NCI-H187 (cell line): ENCODE measurements at places on chromosomes 2 and 18.

GRCh38 chr2:54115284-54116137, at the start of gene ACYP2:
Gene ACYP2 (plus strand): TSS chr2:54115615.
- peak; percentile 92 for DNase-seq

- no peak for DNase-seq
These were observed 41.1 kb upstream of the DLX2 start for GRCh38 chr2:172143817-172144216.

DNA sequence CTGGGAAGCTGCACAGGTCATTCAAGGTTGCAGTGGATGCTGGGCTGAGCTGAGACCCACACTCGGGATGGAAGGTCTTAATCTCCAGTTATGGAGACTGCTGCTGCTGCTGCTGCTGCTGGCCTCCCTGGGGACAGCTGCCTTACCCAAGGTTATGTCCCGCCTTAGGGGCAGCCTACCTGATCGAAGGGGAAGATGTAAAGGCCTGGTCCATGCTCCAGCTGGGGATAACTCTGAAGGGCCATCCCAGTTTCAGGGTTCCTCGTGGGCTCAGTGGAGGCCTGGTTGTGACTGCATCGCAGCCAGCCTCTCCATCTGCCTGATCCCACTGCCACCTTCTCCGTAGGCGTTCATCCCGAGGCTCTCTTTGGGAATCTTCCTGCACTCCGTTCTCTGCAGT, 33.0 kb downstream of the RHOB start:
- no peak for DNase-seq

DNA sequence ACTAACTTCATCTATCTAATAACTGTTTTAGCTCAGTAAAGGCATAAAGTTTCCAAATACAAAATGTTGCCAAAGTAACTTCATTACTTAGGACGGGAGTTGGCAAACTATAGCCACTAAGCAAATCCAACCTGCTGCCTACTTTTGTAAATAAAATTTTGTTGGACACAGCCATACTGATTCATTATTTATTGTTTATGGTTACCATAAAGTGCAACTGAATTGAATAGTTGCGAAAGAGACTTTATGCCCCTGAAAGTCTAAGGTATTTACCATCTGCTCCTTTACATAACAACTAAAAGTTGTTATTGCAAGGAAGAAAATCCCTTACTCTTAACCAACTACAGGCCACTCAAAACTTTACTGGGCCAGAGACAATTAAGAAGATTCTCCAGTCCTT, 256.7 kb upstream of the RBBP8 start:
- no peak for DNase-seq

DNA sequence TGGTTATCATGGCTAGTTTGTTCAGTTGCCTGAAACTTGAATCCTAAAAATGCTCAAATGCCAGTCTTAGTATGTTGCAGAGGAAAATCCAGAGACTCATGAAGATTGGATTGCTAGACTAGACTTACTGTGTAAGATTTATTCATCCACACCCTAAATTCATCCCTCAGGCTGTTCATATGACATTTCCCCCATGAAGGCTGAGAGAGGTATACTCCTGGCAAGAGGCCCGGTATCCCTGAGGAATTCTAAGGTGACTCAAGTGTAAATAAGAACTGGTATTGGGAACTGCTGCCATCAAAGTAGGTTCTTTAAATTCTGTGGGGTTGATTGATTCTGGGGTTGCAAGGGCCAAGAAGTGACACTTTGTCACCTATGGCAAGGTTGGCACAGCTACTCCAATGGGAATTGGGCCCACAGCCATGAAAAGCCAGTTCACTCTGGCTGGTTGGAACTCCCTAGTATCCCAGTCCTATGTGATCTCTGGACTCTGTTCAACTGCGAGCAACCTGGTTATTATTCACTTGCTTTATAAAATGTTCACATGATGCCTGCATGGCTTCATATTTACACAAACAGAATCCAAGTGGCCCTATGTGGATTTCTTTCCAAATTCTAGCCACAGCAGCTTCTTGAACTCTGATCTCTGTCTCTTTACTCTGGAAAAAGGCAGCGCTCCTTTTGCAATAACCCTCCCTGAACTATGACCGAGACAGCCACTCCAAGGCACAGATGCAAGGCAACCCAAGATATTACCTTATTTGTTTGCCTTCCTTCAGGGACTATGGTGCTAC, 429.1 kb downstream of the CBLN2 start:
- DNase-seq: no peak

- no peak for DNase-seq
These were observed 66.2 kb downstream of the HS6ST1 start for GRCh38 chr2:128252501-128252900.

GRCh38 chr2:206856513-206856912, 82.8 kb upstream of the CPO start:
- no peak for DNase-seq

- no peak for DNase-seq
These were observed 58.7 kb upstream of the ZNF397 start for GRCh38 chr18:35182151-35182550.

GRCh38 chr2:120371969-120372625, 26.2 kb downstream of the INHBB start:
- no peak for DNase-seq

DNA sequence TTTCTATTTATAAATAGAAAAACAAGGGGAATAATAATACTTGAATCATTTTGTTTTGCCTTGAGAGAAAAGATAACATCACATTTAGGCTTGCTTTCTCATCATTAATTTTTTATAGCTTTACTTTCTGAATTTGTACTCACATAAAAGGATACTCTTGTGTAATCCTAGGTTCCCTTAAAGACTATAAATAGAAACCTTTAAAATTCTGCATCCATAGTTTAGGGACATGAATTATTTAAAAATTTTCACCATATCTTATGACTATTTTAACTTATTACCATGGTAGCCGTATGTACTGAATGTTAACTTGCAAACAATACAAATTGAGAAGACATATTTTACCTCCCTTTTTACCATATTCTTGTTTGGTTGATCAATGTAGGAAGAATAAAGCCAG, 143.5 kb upstream of the CWC22 start:
- DNase-seq: no peak

- no peak for DNase-seq
These were observed 37.9 kb upstream of the GBX2 start for GRCh38 chr2:236205867-236206645.

- DNase-seq: no peak
These were observed 467.3 kb upstream of the ETAA1 start for GRCh38 chr2:66929632-66930338.

DNA sequence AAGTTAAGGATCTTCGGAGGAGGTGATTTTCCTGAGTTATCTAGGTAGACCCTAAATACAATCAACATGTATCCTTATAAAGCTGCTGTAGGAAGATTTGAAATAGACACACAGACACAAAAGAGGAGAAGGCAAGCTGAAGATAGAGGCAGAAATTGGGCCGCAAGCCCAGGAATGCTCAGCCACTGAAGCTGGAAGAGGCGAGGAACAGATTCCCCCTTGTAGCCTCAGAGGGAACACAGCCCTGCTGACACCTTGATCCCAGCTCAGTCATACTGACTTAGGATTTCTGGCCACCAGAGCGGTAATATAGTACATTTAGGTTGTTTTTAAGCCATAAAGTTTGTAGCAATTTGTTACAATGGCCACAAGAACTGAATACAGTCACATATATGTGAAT, 90.9 kb downstream of the ETAA1 start:
- DNase-seq: no peak

- DNase-seq: no peak
These were observed 29.0 kb downstream of the B4GALT6 start for GRCh38 chr18:31655354-31655753.
